Myocyte (in vitro differentiated cells): ENCODE measurements at places on chromosomes 16 and 17.
A peak's percentile ranks its signal among the peaks of the same experiment; 100 is the strongest.

DNA sequence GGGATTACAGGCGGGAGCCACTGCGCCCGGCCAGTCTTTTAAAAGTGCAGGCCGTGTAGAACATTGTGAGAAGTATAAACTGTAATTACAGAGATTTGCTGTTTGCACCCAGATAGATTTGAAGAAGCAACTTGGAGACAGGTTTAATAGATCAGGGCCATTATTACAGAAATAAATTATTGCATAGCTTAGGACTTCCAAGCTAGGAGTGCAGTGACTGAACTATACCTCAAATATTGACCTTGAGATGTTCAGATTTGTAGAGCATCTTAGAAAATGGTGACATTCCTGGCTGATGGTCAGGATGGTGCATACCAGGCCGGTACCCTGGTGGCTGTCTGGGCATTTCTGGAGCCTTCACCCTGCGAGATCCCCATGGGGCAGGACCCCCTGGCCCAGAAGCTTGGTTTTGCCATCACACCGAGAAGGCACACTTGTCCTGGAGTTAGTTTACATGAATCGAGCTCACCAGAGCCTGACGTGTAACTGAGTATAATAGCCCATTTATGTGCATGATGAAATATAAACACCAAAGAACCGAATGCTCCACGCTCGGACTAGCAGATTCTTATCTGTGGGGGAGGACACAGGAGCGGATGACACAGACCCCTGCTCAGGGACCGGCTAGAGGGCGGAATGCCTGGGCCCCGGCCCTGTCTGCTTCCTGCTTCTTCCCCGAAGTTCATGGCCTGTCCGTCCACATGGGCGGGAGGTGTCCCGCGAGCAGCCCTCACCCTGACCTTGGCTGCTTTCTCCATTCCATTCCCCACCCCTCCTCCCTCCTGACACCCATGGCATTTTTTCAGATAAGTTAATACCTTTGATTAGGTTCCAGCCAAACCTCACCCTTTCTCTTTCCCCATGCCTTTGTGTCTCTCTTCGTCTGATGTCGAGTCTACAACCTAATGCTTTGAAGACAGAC, 32.1 kb downstream of the CCDC40 start:
- no peak for DNase-seq

- DNase-seq, result no peak
Observed at GRCh38 chr17:76612977-76613851, 27.6 kb upstream of the ST6GALNAC2 start.

- DNase-seq, result no peak
Observed at GRCh38 chr16:88045820-88046303, 94.6 kb downstream of the BANP start.

- DNase-seq, result no peak
Observed at GRCh38 chr16:79407461-79408135, 192.9 kb downstream of the MAF start.

GRCh38 chr17:72539981-72540897, 419.4 kb downstream of the SOX9 start:
- peak; percentile 81 for DNase-seq

DNA sequence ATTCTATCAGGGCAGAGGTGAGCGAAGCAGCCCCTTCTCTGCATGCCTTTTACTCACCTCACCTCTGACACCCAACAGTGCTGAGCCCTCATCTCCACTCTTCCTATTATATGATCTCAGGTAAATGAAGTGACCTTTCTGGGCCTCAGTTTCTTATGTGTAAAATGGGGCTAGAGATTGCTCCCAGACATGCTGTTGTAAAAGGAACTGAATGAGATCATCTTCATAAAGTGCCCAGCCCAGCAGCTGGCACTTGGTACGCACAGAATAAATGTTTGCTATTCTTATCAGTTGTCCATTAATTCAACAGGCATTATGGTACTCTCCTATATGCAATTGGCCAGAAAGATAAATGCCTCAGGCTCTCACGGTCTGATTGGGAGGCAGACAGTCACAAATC, 4.5 kb upstream of the GALK1 start:
- DNase-seq, result no peak
